Activated naive CD4-positive, alpha-beta T cell treated with anti-CD3 and anti-CD28 coated beads for 36 hours (primary cell): ENCODE measurements at places on chromosomes 6 and 20.

DNA sequence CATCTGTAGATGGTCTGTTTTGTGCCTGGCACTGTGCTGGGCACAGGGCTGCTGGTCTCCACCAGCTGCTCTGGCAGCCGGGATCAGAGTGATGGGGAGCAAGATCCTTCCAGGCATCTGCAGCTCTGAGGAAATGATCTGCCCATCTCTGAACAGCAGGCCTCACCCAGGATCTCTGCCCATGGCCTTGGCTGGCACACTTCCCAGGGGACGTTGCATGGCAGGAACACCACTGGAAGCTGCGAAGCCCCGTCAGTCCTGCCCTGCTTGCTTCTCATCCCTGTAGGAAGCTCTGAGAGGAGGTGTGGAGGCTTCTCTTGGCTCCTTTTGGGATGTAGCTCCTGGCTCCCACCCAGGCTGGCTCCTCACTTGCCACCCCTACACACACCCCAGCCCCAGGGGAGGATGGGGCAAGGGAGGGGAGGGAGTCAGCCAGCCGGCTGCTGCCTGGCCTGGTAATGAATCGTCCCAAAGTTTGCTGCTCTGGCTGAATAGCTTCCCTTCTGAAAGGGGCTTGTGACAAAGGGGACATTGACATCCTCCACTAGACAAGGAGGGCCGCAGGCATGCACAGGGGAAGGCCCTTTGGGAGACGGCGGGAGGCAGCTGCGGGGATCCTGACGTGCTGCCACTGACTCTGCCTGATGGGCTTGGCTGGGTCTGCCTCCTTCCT is 108.9 kb downstream of the VEGFA start:
- no peak for DNase-seq

GRCh38 chr6:63441266-63441956 is 121.6 kb upstream of the LGSN start:
- DNase-seq = no peak

- DNase-seq = no peak
Observed at GRCh38 chr6:24255676-24256075, 102.2 kb downstream of the DCDC2 start.

DNA sequence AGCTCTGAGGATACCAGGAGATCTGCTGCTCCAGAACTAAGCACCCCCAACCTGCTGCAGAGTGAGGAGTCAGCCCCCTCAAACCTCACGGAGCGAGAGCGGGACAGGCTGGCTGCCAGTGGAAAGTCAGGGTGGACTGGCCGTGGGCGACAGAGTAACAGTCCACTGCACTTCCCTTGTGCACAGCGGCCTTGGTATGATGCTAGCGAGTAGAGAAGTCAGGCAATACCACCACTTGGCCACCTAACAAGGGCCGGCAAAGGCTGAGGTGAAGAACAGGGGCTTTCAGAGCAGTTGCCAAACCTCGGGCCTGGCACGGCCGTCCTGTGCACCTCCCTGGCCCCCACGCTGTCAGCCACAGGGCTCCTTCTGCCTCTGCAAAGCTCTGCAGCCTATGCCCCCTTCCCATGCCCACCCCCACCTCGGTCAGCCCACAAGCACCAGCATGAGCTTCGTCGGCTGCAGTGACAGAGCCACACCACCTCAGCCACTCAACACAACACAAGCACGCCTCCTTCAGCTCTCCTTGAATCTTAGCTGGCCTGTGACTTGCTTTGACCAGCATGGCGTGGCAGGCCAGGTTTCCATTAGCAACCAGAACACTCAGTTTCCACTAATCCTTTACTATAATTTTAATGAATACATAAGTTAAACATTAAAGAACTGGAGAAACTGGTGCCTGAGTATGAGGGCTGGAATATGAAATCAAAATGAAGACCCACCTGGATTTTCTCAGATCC is 127.6 kb upstream of the SNX9 start:
- no peak for DNase-seq

GRCh38 chr20:37189416-37190016 is 10.2 kb upstream of the MROH8 start:
- DNase-seq = no peak

DNA sequence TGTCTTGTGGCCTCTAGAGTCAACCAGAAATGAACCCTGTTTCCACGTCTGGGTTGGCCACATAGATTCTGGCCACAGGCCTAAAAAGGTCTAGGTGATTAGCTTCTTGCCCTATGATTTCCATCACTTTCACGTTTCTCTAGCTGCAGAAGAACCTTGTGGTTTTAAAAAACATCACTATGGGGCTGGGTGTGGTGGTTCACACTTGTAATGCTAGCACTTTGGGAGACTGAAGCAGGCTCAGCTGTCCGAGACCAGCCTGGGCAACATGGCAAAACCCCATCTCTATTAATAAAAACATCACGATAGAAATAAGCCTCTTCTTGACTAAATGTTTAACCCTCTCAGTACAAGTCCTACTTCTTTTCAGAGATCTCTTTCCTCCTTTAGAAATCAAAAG is 27.6 kb downstream of the POLR1C start:
- DNase-seq = no peak

DNA sequence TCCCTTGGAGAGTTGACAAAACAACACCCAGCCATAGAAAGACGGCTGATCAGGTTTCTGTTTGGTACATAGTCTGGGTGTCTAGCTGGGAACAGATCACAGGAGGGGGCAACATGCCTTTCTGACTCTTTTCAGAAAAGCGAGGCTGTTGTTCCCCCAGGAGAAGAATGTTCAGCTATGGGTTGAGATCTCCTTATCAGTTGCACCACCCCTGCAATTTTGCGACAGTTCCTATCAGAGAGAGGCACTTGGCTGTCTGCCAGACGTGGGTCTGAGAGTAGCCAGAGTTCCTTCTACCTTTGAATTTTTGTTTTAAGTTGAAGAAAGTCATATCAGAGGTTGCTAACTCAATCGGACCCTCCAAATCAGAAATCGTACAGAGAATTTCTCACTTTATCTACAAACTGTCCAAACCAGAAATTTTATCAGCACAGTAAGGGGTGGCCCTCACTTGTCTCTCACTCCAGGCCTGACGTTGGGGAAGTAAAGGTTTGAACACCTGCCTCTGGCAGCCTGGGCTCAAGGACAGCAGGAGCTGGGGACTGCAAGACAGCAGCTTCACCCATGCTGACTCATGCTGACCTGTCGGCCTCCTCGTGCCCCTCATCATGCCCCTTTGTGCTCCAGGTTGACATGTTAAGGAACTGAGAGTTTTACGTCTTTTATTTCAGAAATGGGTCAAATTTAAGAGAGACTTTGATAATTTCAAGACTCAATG is 42.3 kb downstream of the TMC2 start:
- DNase-seq = no peak

GRCh38 chr20:41309817-41310216 is 7.7 kb downstream of the ZHX3 start:
- no peak for DNase-seq

GRCh38 chr20:63751471-63752271 is 12.1 kb downstream of the SLC2A4RG start:
- DNase-seq = no peak

GRCh38 chr20:48904566-48905296 is 16.8 kb upstream of the ARFGEF2 start:
- DNase-seq = peak; percentile 85

DNA sequence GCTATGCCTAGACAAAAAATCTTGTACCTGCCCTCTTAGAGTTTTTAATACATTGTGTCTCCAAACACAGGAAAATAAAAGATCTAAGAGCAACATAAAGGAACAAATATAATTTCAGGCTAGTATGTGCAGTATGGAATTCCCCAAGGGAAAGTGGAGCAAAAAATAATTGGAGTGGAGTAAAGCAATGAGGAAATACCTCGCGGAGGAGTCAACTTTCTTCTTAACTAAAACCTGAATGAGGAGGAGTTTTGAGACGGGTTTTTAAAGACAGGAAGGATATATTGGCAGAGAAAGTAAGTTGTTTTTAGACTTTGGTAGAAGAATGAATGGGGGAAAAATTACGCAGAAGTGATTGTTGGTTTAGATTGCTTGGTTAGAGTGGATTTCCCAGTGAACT is 14.0 kb downstream of the HIVEP1 start:
- no peak for DNase-seq

DNA sequence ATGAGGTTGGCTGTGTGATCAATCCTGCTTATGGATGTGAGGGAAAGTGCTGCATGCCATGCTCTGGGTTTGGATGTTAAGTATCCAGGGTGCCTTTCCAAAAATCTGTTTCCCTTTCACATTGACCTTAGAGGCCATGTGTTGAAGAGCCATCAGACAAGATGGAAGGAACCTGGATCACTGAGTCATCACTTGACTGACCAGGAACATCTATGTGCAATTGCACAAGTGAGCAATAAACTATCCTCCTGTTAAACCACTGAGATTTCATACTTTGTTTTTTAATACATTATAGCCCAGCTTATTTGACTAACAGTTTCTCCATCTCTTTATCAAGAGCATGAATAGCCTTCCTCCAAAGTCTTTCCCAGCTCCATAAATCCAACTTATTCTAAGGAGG is 17.8 kb upstream of the TMEM14A start:
- DNase-seq = no peak

GRCh38 chr6:57158658-57159057 is 13.5 kb upstream of the BAG2 start:
- DNase-seq = no peak
